ENCODE measurements at places on chromosomes 2 and 18.

DNA sequence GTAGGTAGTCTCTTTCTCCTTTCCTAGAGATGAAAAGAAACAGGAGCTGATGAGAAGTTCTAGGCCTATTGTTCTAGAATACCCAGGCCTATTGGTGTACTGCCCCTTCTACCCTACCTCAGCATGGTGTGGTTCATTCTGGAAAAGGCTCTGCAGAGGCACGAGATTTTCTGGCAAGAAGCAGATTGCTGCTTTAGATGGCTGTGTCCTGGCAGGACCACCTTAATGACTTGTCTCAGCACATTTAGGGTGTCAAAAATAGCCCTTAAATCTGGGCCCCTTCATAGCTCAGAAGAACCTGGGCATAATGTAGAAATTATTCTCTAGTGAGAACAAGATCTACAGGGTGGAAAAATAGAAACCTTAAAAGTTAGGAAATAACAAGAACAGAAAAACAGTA, 87.9 kb downstream of the BCL2L11 start:
- no peak for DNase-seq

GRCh38 chr2:27509326-27509725, 12.7 kb downstream of the GCKR start:
- no peak for DNase-seq

DNA sequence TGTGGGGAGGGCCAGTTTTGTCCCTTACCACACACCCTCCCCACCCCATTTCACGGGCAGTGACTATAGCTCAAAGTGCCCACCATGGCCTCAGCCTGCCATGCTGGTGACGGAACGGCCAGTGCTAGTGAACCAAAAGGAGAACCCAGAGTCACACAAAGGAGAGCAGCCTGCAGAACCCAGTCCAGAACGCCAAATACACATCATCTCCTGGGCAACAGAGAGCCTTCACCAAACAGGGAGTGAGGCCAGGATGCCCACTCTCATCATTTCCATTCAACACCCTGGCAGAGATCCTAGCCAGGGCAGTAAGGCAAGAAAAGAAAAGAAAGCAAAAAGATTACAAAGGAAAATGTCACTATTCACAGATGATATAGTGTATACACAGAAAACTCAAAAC, 38.3 kb downstream of the HDAC4 start:
- DNase-seq: no peak

GRCh38 chr2:190663839-190664238, 15.0 kb downstream of the NAB1 start:
- DNase-seq: no peak

GRCh38 chr2:70673041-70673647, 94.9 kb downstream of the ADD2 start:
- no peak for DNase-seq

GRCh38 chr2:84102274-84102673, 356.8 kb downstream of the SUCLG1 start:
- no peak for DNase-seq

- no peak for DNase-seq
Observed at GRCh38 chr2:136935119-136935518, 169.8 kb downstream of the THSD7B start.
